ENCODE measurements at places on chromosomes 2 and 18. TPM values are rescaled to one million over a fixed set of nuclear protein-coding genes. Genes with fewer than 3 reads are reported as not detected.

The UGT1A5 gene
- total RNA-seq, result not detected

The SPR gene
- 147 TPM for total RNA-seq

The ZNF638 gene
- 77.2 TPM for total RNA-seq

The ACTG2 gene
- 0.16 TPM for total RNA-seq

The RSAD2 gene
- total RNA-seq, result 0.54 TPM

The TSPYL6 gene
- not detected for total RNA-seq

The PROM2 gene
- total RNA-seq, result 0.15 TPM

The GAREM1 gene
- 2.5 TPM for total RNA-seq

The TCF4 gene
- total RNA-seq, result 2.5 TPM

The SIX2 gene
- 0.35 TPM for total RNA-seq

The DNPEP gene
- 63.9 TPM for total RNA-seq

The CCDC74A gene
- 15.9 TPM for total RNA-seq

The ZNF396 gene
- 0.69 TPM for total RNA-seq

The ANKRD30B gene
- not detected for total RNA-seq

Data from A549 treated with CpdA at 1 μM for 4 hours (cell line).